ENCODE measurements at places on chromosomes 6 and 20. TPM values are rescaled to one million over a fixed set of nuclear protein-coding genes. Genes with fewer than 3 reads are reported as not detected.
A peak's percentile ranks its signal among the peaks of the same experiment; 100 is the strongest.

DNA sequence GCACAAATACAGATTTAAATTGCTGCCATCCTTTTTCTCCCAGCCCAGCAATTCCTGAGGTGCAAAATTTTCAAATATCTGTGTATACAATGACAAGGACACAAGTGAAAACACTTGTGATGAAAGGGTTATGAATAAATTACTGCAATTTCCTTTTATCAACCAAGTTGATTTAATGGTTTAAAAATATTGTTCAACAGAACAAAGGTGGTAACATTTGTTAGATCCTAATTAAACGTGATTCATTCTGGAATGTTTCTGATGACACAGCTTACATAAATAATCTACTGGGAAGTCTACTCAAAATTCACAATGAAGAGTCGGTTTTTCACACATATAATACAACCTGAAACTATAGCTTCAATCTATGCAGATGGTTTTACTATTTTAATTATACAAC, 17.1 kb downstream of the B4GALT5 start:
- no peak for DNase-seq

DNA sequence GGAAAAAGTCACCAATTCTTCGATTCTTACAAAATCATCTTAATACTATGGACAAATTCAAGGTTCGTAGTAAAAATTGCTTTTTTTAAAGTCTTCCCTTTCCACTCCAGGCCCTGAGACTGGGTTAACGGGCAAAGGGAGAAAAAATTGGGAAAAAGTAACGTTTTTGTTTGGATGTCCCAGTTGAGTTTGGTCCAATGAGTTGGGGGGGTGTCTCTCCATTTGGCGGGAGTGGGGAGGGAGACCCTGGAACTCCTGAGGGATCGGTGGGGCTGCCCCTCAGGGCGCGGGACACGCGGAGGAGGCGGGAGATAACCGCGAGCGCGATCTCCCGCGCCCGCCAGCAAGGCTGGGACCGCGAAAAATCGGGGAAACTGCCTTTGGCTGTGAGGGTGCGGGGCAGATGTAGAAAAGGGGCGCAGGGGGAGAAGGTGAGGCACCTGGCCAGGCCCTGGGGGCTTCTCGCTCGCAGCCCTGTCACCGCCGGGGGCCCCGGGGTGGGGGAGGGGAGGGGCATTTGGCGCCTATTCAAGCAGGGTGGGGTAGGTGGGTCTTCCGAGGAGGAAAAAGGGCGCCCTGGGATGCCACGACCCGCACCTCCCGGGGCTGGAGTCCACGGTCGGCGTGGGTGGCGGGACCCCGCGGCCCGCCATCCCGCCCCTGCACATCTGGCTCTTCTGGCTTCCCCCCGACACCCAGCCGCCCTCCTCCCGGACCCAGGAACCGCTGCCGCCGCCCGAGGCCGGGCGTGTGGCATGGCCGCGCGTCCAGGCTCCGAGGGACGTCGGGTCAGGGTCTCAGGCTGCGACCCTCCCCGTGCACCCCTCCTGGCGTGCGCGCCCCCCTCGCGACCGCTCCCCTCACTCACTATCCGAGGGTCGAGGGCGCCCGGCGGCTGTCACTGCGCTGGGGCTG, 595 bp downstream of the FBXO5 start:
- DNase-seq: no peak

- DNase-seq: no peak
Measured at GRCh38 chr6:165647041-165647440, 16.0 kb downstream of the PDE10A start.

GRCh38 chr20:18662279-18663040, 74.6 kb downstream of the DTD1 start:
- no peak for DNase-seq

DNA sequence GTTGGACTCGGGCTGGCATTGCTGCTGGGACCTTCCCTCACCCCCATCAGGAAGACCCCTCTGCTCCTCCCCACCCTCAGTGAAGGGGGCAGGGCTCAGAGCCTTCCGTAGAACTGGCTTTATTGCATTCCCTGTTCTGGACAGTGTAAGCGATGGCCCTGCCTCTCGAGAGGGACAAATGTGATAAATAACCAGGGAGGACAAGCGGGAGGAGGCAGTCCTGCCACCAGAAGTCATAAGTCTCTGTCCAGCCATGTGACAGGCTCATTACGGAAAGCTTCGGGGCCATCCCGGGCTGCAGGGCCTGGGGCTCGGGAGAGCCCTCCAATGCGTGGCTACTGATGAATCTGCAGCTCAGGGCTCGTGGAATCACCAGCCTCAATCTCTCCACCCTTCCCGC, 58.5 kb upstream of the MDGA1 start:
- DNase-seq: no peak

DNA sequence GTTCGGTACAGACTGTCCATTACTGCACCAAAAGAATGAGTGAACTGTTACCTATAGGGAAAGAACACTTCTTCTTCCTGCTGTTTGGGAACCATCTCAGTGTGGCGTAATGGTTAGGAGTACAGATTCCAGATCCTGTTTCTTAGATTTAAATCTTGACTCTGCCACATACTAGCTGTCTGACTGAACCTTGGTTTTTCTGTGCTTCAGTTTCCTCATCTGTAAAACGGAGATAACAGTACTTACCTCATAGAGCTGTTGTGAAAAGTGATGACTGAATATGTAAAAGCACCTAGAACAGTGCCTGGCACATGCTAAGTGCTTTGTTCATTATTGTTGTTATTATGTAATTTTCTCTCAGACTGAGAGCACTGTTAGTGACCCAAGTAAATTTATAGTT, 39.8 kb downstream of the STX11 start:
- no peak for DNase-seq

The FHL5 gene
- total RNA-seq: 18.1 TPM

DNA sequence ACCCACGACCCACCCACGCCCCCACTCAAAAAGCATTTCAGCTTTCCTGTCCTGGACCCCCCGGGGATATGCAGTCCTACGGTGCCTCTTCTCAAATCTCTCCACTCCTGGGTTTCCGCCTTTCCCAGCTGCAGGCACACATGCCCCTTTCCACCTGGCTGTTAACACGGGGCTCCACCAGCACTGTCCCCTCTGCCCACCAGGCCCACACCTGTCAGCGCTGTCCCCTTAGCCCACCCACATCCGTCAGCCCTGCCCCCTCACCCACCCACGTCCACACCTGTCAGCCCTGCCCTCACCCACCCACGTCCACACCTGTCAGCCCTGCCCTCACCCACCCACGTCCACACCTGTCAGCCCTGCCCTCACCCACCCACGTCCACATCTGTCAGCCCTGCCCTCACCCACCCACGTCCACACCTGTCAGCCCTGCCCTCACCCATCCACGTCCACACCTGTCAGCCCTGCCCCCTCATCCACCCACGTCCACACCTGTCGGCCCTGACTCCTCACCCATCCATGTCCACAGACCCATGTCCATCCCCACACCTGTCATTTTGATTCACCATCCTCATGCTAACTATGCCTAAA, 11.6 kb downstream of the RNASET2 start:
- no peak for DNase-seq

DNA sequence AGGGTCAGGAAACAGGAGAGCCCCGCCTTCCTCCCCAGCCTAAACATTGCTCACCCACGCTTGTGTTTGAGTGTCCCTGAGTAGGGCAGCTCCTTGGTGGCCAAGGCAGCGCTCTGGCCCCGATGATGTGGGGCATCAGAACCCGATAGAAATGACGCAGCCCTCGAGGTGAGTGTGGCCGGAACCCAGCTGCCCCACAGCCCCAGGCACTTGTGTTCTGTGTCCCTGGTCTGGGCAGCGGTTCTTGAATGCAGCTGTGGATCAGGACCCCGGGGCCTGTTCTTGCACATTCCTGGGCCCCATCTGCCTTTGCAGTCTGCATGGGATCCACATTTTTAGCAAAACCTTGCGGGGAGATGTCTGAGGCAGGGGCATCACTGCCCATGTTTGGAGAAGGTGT, 12.8 kb downstream of the RBM38 start:
- DNase-seq: no peak

- no peak for DNase-seq
Measured at GRCh38 chr6:95249661-95250060, 327.7 kb upstream of the MANEA start.

The FANCE gene
- 5.1 TPM for total RNA-seq

The TRIM10 gene
- total RNA-seq: 4.3 TPM

GRCh38 chr20:61037498-61037897, 214.6 kb upstream of the CDH4 start:
- no peak for DNase-seq

GRCh38 chr6:159204605-159205004, 35.4 kb downstream of the FNDC1 start:
- no peak for DNase-seq

The GCNT2 gene
- total RNA-seq: 6.0 TPM

GRCh38 chr6:29678114-29678513, 2.8 kb downstream of the ZFP57 start:
- no peak for DNase-seq

DNA sequence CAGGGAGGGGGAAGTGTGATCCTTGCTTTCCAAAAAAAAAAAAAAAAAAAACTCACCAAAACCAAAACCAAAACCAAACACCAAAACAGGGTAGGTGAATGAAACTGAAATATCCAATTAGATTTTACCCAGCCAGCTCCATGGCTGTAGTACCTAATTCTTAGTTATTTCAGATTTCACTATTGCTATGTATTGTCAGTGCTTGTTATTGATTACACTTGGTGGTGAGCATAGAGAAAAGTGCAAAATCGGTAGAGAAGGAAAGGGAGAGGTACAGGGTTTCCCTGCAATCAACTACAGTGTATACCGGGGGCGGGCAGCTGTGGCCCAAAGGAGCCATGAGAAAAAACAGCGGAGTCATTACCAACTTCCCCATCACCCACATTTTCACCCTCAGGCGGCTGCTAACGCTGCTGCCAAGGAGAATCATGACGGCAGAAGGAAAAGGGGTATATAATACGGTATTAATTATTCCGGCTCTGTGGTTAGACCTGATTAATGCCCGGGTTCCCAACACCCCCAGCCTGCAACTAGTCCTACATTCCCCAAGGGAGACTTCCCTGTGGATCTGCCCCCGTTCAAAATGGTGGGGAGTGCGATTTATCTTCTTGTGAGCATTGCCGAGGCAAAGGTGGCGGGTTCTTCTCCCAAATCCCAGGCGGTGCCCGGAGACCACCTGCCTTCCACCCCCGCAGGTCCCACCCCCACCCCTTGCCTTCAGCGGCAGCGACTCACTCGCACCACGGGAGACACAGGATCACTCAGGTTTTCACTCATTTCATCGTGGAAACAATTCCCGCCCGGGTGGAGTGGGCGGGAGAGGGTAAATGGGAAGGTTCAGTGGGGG, at the start of gene C6orf62:
Gene C6orf62, minus strand, starts transcription at position 30 of the 847 bp plus-strand sequence. CDS start 486 bp downstream, outside the sequence.
- peak; percentile 32 for DNase-seq

GRCh38 chr6:140073456-140073855, 699.0 kb upstream of the CITED2 start:
- DNase-seq: peak; percentile 53

DNA sequence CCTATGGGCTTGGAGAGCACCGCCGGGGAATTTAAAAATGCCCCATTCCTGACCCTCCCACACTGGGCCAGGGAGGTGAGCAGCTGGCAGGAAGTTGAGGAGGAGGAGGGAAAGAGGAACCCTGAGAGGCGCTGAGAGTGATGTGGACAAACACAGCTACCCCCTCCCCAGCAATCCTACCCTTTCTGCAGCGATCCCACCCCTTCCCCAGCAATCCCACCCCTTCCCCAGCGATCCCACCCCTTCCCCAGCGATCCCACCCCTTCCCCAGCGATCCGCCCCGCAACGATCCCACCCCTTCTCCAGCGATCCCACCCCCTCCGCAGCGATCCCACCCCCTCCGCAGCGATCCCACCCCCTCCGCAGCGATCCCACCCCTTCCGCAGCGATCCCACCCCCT, 111.6 kb downstream of the SYCP2 start:
- no peak for DNase-seq

- no peak for DNase-seq
Measured at GRCh38 chr6:150606168-150606591, 6.5 kb downstream of the PLEKHG1 start.

The NKX2-2 gene
- 1.4 TPM for total RNA-seq

- no peak for DNase-seq
Measured at GRCh38 chr6:4920914-4921410, 82.9 kb downstream of the RPP40 start.

- peak; percentile 92 for DNase-seq
Measured at GRCh38 chr20:37297066-37297736, 7.7 kb downstream of the MANBAL start.

The RNF217 gene
- 113 TPM for total RNA-seq

DNA sequence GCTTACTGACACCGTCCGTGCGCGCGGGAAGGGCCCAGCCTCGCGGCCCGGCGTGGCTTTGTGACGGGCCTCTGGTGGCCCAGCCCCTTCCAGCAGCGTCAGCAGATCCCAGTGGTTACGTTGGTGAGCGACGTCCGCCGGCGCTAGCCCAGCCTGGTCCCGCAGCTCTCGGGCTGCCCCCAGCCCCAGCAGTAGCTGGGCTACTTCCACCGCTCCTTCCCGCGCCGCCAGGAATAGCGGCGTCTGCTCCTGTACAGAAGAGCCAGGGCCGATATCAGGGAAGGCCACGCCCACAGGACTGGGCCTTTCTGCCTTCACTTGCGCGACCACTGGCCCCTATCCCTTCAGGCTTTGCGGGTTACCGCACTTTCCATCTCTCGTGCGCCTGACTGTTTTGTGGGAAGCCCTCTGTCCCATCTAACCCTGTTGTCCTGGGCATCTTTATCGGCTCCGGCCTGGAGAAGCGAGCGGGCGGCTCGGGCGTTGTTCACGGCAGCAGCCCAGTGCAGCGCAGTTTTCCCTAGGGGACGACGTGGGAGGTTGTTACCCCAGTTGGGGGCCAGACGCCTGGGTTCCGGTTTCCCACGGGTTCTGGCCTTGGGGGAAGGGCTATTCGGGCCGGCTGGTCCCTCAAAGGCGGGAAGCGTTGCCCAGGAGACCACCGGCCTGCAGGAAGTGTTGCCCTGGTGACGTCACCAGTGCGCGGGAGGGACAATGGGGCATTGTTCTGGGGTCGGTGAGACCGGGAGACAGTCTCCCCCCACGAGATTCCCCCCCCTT, 3.6 kb upstream of the GPSM3 start:
- DNase-seq: peak; percentile 92

DNA sequence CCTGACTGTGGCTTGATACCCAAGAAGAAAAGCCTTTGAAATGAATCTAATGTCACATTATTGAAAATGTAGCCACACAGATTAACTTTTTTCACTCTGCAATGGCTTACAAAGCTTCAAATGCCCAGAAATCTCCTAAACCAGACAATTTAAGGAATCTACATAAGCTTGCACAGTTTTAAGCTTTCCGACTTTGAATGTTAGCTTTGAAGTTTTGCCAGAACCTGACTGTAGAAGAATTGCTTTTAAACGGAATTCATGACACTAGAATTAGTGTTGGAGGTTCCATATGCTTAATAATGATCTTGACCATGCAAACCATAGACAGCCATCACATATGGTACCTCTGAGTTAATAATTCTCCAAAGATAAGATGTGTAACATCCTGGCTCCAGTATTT, 798.5 kb upstream of the EPHA7 start:
- peak; percentile 88 for DNase-seq

The TGM2 gene
- 243 TPM for total RNA-seq

DNA sequence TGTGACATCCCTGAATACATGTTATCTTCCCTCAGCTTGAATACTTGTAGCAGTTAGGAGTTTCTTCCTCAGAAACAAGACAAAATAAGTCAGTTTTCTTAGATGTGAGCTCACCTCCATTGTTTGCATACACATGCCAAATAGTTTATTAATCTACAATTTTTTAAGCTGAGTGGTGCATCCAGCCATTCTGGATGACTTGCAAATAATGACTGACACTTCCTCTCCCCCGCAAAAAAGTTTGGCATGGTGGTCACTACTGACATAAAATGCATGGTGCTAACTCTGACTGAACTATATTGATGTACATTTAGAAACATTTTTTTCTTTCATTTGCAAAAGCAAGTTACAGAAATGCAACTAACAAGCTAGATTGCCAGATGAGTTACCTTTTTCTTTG, 55.5 kb downstream of the CYB5R4 start:
- DNase-seq: no peak

The DDX43 gene
- total RNA-seq: 2.6 TPM
